GM23248 (cell line): ENCODE measurements at places on chromosomes 16 and 17. TPM values are rescaled to one million over a fixed set of nuclear protein-coding genes. Genes with fewer than 3 reads are reported as not detected.

The KCNJ16 gene
- polyA plus RNA-seq, result not detected in 2 replicates

The SPNS3 gene
- not detected in 2 replicates for polyA plus RNA-seq

The HOXB9 gene
- not detected in 2 replicates for polyA plus RNA-seq

The ITGA3 gene
- polyA plus RNA-seq, result 105 and 111 TPM in 2 replicates

The PRR29 gene
- polyA plus RNA-seq, result 0.47 TPM in 1 of 2 replicates, not detected in the other

The BAHCC1 gene
- 0.91 and 1.3 TPM in 2 replicates for polyA plus RNA-seq

The SMPD3 gene
- 0.24 and 0.32 TPM in 2 replicates for polyA plus RNA-seq

The FOXO3B gene
- polyA plus RNA-seq, result 1.2 and 1.8 TPM in 2 replicates

The ADAP2 gene
- polyA plus RNA-seq, result 0.34 TPM in 1 of 2 replicates, not detected in the other

The SLC35G6 gene
- 0.14 TPM in 1 of 2 replicates, not detected in the other for polyA plus RNA-seq

The TOM1L1 gene
- polyA plus RNA-seq, result 5.5 and 6.9 TPM in 2 replicates

The ATP2C2 gene
- polyA plus RNA-seq, result 0.74 and 0.84 TPM in 2 replicates

The TMEM235 gene
- polyA plus RNA-seq, result not detected in 2 replicates

The ABCA8 gene
- polyA plus RNA-seq, result 3.5 and 4.4 TPM in 2 replicates
